ENCODE measurements at places on chromosomes 6 and 20.

- DNase-seq, result no peak
Measured at GRCh38 chr6:41570259-41570615, 24.1 kb downstream of the FOXP4 start.

DNA sequence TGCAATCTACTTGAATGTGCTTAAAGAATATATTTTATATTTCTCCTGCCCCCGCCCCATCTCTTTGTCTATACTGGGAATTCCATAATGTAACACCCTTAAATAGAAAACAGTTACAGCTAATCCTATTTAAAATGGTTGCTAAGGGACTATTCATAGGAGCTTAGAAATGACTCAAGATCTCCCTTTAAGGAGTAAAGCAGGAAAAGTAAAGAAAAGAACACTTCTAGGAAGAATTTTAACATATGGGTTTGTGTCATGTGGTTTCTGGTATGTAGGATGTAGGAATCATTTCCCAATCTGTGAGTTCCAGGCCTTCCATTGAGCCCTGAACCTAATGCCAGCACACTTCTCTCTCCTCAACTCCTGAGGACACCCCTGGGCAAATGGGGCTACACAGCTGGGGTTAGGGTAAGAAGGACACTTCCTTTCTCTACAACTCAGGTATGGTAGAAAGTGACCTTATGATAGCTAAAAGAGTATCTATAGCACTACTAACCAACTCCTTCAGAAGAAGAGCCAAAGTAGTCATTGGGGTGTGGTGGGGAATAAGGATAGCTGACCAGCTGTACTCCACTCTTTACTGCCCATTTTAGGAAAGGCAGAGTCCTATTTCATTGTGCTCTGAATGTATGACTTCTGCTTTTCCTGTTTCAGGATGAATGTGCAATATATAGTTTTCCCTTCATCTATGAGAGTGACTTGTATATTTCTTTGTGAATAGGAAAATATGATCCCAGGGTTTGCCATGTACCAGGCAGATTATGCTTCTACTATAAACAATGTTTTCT, 27.3 kb downstream of the RIMS1 start:
- DNase-seq, result no peak

DNA sequence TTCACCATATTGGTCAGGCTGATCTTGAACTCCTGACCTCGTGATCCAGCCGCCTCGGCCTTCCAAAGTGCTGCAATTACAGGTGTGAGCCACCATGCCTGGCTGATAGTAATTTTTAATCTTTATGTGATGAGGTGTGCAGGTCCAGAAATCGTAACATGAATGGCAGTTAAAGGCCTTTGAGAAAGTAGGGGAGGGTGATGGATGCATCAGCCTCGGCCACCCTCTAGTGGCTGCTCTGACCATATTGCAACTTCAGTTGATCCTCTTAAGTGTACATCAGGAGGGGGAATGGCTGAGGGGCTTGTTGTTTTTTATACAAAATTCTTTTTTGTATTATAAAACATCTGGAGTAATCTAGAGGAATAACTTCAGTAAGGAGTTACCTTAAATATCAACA, 193.0 kb downstream of the ZFAND3 start:
- no peak for DNase-seq

- DNase-seq, result no peak
Measured at GRCh38 chr6:15426901-15427300, 181.0 kb downstream of the JARID2 start.

DNA sequence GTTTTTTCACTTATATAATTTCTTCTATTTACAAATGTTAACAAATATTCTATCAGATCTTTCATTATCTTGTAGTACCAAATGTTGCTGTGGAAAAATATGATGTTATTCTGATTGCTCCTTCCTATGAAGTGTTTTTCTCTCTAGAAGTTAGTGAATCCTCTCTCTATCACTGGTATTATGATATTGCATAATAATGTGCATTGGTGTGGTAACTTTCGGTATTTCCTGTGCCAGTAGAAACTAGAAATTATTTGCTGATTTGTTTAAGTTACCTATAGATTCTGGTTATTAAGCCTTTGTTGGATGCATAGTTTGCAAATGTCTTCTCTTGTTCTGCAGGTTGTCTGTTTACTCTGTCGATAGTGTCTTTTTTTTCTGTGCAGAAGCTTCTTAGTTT, 342.5 kb downstream of the CENPW start:
- no peak for DNase-seq

DNA sequence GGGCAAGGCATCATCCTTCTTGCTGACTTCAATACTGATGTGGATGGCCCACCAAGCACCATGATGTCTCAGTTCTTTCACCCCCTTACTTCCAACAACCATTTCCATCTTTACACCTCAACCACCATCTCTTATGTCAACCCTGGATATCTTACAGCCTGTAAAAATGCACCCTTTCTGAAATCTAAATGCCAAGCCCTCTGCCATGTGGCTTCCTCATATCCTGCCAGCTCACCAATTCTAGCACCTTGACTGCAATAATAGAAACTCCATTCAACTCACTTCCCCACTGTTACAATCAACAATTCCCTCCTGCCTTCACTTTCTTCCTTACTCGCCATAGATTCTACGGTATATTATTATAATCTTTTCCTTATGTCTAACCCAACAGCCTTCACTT, 57.9 kb downstream of the LY86 start:
- no peak for DNase-seq

GRCh38 chr6:26328265-26328844, 36.6 kb upstream of the BTN3A2 start:
- no peak for DNase-seq

GRCh38 chr6:109478222-109478805, 4.7 kb downstream of the ZBTB24 start:
- DNase-seq, result no peak

DNA sequence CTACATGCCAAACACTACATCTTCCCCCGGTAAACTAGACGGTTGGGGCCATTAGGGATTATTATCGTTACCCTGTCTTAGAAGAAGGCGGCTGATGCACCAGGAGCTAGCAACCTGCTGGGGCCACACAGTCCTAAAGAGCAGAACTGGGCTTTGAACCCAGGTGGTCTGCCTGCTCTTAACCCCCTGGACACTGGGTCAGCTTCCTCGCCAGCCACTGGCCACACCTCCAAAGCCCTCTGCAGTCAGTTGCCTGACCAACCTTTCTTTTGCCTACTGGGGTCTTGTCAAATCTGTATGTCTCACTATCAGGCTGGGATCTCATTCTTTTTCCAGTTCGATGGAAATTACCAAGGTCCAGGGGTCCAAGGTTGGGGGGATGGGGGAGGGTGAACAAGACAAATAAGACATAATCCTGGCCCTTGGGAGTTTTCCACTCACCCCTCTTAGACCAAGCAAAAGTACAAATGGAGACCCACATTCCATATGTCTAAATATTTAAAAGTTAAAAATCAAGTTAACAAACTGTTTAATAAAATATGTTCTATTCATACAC, 34.0 kb upstream of the FOXP4 start:
- no peak for DNase-seq

GRCh38 chr6:19830171-19830570, 7.0 kb upstream of the ID4 start:
- no peak for DNase-seq

- no peak for DNase-seq
Measured at GRCh38 chr6:106560996-106561685, 68.2 kb downstream of the RTN4IP1 start.

Measured in effector CD8-positive, alpha-beta T cell (primary cell).